SK-N-SH (cell line): ENCODE measurements at places on chromosomes 2 and 18.

DNA sequence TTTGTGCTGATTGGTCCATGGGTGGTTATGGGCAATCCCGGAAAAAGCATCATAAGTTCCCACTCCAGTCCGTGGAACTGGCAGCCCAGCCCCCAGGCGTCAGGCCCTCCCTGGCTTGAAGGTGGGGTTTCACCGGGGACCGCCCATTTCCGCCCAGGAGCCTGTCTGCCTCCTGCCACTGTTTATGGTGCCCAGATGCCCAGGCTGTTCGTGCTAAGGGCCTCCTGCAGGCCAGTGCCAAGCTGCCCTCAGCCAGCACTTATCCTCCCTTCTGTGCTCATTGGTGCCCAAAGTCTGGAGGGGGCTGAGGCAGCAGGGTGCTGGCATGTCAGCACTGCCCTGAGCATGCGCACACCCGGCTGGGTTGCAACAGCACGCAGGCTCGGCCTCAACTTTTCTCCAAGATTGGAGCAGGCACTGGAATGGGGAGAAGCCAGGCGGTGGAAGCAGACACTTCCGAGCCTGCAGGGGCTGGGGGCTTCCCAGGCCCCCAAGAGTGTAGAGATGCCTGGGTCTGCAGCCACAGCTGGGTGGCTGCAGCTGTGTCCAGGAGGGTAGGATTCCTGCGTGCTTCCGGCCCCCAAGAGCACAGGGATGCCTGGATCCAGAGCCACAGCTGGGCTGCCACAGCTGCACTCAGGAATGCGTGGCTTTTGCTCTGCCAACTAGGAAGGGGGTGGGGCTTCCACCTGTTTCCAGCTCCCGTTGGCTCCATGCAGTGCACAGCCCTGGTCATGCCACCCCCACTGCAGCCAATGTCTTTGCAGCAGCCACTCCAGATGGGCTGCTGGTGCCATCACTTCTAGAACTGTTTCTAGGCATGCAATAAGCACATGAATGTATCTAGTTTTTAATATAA is 74.0 kb downstream of the AGPS start:
- DNase-seq: no peak

- DNase-seq: no peak
Measured at GRCh38 chr2:183522489-183523266, 398.4 kb downstream of the NUP35 start.

- no peak for DNase-seq
Measured at GRCh38 chr2:67145851-67146250, 251.3 kb upstream of the ETAA1 start.

DNA sequence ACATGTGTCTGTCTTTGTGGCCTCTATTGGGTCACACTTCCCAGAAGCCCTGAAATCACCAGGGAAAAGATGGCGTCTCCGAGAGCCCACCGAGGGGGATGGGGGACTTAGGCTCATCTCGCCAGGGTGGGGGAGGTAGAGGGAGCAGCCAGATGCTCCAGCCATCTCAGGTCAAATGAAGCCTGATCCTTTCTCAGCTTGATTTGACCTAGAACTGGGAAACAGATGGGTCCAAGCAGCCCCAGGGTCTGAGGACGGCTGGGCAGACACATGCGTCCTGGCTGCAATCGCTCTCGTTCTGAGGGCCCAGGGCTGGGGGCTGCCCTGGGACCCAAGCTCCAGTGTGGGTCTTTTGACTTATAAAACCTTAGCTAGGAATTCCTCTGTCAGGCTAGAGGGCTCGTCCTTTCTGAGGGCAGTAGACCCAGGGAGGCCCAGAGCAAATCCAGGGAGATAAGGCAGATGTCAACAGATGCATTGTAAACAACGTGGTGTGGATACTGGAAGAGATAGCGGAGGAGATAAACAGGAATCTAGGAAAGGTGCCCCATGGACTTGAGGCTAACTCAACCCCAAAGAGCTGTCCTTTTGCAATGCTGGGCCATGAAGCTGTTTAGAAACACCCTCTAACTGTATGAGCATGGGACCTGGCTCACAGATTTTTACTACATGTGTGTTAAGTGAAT is 127.7 kb downstream of the MYCN start:
- peak; percentile 33 for DNase-seq

DNA sequence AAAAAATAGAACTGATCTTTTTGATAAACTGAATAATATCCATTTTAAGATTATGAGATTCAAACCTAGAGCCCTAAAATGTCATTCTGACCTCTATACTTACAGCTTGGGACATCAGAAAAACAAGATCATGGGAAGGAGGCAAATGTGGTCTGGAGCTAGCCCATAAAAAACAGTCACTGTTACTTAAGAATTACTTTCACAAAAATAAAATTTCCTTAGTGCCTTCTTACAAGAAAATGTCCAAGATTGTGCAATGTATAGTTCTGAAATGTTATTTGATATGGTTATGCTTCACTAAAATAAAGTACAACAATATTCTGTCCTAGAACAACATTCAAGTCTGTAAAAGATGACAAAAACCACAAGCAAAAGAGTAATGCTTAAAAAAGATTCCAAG is 247.6 kb downstream of the DYM start:
- no peak for DNase-seq

GRCh38 chr18:33928231-33928630 is 296.5 kb downstream of the NOL4 start:
- DNase-seq: no peak

DNA sequence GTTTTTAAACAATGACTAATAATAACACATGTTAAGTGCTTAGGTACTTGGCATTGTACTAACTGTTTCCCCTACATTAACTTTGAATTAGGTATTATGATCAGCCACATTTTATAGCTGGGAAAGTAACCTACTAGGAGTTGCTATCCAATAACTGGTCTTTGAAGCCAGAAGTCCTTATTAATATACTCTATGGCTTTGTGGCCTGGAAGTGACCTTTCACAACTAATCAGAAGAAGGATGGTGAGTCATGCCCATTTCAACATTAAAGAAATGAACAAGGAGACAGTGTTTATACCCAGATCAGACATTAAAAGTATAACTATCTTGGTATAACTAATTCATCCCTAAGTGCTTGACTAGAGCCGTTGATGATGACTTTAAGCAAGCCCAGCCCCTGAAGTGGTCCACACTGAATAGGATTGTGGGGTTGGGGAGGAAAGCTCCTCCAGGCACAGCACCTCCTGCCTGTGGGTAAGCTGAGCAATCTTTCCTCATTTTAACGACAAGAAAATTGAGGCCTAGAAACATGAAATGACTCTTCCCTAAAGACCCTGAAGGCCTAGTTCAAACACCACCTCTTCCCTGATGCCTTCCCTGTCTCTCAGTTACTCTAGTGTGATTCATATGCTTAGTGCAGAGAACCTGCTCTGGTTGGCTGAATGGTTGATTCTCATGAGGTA is 71.6 kb upstream of the RFX8 start:
- DNase-seq: no peak

DNA sequence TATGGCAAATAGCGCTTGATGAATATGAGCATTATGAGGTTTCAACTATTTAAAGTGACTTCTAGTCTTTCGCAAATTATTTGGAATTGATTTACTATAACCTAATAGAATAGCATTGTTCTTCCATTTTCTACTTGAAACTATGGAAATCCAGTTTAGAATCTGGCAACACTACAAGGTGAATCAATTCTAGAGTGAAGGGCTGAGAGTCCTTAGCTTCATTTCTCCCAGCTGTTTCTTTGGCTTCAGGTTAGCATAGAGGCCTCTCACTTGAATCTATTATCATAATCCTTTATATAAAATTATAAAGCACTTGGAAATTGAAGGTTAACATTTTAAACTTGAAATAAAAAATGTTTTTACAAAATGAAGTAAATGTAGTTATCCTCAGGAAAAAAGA is 318.8 kb downstream of the CCDC85A start:
- no peak for DNase-seq

DNA sequence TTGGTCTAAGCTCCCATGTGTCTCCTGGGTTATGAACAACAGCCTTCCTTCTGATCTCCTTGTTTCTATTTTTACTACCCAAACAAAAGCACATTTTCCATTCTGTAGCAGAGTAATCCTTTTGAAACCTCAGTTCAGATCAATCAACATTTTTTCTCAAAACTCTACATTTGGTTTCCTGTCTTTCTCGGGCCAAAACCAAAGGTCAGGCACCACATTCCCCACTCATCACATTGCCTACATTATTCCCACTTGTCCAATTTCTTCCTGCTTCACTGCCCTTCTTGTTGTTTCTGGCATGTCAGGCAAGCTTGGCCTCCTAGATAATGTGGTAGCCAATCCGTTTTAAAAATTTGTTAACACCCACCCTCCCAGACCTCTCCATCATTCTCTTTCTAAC is 196.8 kb downstream of the PPP1R1C start:
- no peak for DNase-seq

DNA sequence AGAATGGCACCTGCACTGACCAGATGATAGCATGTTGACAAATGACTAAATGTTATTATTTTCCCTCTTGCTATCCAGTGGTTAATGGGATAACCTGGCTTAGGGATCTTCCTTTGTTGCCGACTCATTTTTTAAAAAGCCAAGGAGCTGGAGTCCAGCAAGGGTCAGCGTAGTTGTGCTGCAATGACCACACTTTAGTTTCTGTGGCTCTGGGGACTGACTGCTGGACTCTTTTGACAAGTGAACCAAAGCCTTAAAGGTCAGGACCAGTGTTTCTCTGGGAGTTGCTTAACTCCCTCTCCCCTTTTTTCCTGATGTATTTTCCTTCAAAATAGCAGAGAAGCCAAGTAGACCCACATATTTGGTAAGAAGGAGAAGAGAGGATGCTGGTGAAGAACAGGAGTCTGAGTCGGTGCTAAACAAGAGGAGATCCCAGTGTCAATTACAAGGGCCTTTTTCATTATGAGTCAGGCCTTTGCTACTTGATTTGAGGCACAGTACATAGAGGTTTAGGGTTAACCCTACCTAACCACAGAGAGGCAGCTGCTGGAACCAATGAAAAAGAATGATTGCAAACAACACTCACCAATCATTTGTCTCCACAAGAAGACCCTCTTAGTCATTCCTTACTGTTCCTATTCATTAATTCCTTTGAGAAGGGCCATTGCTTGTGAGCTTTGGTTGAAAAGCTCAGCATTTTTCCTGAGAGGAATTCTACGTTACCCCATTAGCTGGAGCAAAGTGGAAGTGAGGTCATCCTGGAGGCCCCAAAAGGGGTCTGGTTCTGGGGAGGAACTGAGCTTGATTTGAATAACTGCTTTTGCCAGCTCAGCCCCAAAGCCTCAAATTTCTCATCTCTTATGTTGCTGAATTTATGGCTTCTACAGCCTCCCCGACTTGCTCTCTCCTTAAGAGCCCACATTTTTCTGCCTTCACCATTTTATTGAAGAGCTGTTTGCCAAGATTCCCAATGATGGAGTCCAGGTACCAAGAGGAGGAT is 137.6 kb upstream of the HNMT start:
- DNase-seq: no peak

GRCh38 chr2:241575624-241576292 is 17.2 kb downstream of the BOK start:
- DNase-seq: no peak

- peak; percentile 32 for DNase-seq
Measured at GRCh38 chr2:168849610-168850009, 40.6 kb downstream of the SPC25 start.

- DNase-seq: no peak
Measured at GRCh38 chr2:96111257-96111640, 5.1 kb downstream of the ADRA2B start.

DNA sequence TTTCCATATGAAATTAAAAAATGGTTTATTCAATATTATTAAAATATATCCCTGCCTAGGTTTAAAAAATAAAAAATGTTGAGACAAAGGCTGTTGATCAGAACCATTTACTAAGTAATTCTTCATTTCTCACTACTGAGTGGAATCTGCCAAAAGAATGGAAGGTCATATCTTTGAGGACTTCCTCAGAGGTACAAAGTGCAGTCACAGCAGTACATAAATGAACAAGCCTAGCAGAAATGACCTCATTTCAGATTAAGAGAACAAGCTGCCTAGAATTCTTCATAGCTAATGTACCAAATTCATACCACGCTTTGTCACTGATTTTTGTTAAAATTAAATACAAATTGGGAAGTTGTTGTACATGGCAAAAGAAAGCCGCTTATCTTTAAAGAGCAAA is 318.9 kb upstream of the TFPI start:
- DNase-seq: no peak

- DNase-seq: no peak
Measured at GRCh38 chr2:197322724-197323720, 12.4 kb upstream of the ANKRD44 start.

DNA sequence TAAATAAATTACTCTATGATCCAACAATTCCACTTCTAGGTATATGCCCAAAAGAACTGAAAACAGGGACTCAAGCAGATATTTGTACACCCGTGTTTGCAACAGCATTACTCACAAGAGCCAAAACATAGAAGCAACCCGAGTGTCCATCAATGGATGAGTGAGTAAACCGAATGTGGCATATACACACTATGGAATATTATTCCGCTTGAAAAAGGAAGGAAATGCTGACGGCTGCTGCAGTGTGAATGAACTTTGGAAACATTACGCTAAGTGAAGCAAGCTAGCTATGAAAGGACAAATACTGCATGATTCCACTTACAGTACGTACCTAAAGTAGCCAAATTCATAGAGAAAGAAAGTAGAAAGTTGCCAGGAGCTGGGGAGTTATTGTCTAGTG is 32.2 kb downstream of the MREG start:
- no peak for DNase-seq

- DNase-seq: no peak
Measured at GRCh38 chr2:42067521-42067920, 19.7 kb downstream of the PKDCC start.
